Activated CD8-positive, alpha-beta T cell treated with anti-CD3 and anti-CD28 coated beads, Interleukin-2, amount 10 ng/mL, durations not matched to agents 7 days and 5 days (primary cell): ENCODE measurements at places on chromosomes 5 and 9. TPM values are rescaled to one million over a fixed set of nuclear protein-coding genes. Genes with fewer than 3 reads are reported as not detected.

GRCh38 chr5:117242028-117242427, 667.4 kb upstream of the SEMA6A start:
- H3K36me3 ChIP-seq: no peaks in the 10 kb centered on the region
- no peak for DNase-seq
- no peak overlapping the region for H3K4me3 ChIP-seq
- H3K27me3 ChIP-seq: no peaks in the 10 kb centered on the region

Gene DMGDH
- not detected for total RNA-seq

Gene NUP188
- total RNA-seq: 83.8 TPM

Gene SLC6A18
- not detected for total RNA-seq
